ENCODE measurements at places on chromosomes 12 and 14.

DNA sequence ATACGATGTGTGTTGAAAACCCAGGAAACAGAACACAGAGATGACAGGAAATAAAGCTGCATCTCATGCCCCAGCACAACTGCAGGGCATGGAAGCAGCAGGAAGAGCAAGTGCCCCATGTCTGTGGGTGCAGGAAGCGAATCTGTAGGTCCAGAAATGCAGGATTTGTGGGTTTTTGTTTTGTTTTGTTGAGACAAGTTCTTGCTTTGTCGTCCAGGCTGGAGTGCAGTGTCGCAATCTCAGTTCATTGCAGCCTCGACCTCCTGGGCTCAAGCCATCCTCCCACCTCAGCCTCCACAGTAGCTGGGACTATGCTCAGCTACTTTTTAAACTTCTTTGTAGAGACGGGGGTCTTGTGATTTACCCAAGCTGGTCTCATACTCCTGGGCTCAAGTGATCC lies 6.2 kb upstream of the RPS6KL1 start:
- no peak for DNase-seq

- DNase-seq: no peak
Observed at GRCh38 chr12:108798551-108799221, 58.7 kb downstream of the SSH1 start.

DNA sequence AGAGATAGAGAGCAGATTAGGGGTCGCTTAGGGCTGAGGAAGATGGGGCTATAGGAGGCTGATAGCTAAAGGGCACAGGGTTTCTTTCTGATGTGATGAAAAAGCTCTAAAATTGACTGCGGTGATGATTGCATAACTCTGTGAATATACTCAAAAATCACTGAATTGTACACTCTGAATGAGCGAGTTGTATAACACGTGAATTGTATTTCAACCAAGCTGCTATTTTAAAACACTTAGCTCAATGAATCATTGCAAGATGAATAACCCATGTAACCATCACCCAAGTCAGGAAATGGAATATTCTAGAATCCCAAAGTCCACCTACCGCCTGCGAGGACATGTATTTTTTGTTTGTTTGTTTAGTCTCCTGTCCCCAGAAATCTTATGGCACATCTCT lies 60.1 kb upstream of the CCND2 start:
- DNase-seq: no peak

DNA sequence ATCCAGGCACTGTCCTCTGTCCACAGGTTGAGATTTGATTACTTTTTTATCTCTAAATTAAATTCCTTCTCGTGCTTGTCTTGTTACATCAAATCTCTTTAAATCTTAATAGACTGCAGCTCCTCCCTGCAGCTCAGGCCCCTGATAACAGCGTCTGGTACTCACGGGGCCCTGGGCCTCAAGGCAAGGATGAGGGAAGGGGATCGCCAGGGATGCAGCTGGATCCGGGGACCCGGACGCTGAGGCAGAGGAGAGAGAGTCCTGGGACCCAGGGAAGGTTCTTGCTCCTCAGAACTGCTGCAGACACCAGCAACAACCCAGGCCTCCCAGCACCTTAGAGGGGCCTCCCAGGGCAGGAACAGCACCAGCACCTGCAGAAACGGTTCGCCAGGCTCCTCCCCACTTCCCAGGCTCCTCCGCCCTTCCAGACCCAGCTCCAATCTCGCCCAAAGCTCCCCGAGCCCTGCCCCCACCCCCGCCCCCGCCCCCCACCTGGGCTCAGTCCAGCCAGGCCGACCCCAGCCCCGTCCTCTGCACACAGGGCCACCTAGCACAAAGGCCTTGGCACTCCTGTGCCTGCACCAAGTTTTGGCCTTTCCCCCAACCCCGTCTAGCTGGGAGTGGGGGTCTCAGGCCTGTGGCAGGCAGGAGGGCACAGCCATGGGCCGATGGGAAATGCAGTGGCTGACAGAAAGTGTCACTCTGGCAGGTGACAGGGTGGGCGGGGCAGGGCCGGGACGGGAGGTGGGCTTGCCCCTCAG lies 60.3 kb upstream of the GALNT9 start:
- DNase-seq: no peak

DNA sequence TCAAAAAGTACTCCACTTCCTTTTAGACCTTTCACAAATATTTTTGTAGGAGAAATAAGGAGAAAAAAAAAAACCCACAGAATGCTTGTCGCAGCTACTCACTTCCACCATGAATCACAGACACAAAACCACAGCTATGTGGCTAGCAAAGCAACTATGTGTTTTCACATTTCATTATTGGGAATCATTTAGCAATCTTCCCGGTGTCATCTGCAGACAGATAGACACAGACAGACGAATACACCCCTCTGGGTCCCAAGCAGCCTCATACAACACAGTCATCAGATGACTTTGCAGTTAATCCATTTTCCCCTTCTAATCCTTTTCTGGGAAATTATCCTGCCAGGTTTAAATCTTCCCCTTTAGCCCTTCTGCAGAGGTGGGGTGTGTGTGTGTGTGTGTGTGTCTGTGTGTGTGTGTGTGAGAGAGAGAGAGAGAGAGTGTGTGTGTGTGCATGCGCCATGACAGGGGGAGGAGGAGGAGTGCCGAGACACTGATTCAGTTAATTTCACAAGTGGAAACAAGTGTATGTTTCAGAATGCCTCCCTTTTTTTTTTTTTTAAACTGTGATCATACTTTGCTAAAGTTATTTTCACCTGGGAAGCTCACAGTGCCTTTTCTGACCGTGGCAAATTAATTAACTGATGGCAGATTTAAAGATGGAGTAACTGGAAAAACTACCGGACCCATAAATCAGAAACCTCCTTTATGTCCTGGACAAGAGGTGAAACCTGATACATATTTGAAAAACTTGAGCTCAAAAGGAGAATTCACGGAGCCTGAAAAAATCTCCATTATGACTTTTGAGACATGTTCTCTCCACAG lies 39.9 kb downstream of the LTBP2 start:
- no peak for DNase-seq

DNA sequence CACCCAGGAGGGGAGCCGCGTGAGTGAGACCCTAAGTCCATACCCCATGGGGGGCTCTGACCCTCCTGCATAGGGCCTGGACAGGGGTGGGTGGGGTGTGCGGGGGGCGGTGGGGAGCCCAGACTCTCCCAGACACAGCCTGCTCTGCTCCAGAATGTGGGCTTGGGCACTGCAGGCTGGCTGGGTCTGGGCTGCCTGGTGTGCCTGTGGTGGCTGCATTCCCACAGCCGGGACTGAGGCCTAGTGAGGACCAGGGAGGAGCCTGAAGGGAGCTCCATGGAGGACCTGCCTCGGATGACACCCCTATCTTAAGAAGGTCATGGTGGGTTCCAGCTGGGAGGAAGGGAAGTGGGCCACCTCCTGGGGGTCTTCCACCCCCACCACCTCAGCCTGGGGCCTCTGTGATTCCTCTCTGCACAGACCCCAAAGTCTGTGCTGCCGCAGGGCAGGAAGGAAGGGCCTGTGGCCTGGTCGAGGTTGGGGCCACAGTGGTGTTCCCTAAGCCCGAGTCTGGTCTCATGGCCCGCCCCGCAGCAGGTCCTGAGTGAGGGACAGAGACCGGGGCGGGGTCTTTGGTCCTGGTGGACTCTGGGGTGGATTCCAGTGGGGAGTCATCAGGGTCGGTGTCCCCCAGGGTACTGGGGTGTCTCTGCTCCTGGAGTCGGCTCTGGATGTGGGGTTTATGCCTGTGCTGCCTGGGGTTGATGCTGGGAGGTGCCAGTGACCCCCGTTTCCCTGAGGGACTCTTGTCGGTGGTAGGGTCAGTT lies 392.3 kb downstream of the TMEM121 start:
- no peak for DNase-seq

DNA sequence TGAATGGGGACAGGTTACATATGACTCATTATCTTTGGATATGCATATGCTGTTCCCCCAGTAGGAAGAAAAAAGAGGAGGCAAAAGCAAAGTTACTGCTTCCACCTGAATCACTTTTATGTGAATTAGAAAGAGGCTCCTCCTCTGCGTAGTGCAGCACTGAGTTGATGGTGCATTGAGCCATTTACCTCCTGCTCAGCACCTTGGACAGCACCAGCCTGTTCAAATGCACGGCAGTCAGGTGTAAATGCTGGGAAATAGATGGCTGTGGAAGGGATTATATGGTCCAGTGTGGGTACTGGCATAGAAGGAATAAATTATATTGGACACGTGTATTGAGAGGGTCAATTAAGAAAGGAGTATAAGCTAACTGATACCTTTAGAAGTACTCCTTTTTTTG lies 541.9 kb upstream of the SEL1L start:
- peak; percentile 74 for DNase-seq

DNA sequence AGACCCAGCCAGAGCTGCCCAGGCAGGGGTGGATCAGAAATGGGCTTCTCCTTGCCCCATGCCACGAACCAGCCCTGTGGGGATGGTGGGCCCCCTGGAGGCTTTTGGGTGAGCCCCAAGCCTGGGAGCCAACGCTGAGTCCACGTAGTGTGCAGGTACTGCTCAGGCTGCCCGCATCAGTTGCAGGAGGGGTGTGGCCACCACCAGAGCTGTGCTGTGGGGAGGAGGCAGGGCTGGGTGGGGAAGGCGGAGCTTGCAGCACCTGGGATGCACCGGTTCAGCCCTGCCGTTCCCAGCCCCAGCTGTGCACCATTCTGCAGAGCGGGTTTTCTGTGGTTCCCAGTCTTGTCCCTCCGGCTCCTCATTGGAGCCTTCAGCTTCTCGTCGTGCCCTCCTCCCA lies 36.3 kb downstream of the IL31 start:
- DNase-seq: no peak

DNA sequence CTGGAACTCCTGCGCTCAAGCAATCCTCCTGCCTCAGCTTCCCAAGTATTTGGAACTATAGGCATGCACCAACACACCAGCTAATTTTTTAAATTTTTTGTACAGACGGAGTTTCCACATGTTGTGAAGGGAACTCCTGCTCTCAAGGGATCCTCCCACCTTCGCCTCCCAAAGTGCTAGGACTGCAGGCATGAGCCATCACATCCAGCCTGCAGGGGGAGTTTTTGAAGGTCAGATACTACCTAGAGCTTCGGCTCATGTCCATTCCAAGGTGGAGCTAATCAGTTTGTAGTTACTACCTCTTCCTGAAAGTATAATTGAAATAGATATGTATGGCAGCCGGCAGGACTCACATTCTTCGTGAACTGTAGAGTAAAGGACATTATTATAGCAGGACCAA lies 3.7 kb upstream of the TAS2R19 start:
- DNase-seq: no peak

DNA sequence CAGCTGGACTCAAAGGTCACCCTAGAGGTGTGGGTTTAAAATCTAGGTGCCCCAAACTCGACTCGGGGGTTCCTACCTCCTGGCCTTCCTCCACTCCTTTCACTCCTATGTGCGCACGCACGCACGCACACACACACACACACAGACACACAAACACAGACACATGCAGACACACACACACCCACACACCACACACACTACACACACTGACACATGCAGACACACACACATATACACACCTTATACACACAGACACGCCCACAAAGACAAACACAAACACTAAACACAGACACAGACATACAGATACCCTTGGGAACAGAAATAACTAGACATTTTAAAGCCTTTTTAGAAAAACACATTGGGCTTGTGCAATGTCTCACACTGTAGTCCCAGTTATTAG lies 31.8 kb downstream of the GSC start:
- DNase-seq: no peak

DNA sequence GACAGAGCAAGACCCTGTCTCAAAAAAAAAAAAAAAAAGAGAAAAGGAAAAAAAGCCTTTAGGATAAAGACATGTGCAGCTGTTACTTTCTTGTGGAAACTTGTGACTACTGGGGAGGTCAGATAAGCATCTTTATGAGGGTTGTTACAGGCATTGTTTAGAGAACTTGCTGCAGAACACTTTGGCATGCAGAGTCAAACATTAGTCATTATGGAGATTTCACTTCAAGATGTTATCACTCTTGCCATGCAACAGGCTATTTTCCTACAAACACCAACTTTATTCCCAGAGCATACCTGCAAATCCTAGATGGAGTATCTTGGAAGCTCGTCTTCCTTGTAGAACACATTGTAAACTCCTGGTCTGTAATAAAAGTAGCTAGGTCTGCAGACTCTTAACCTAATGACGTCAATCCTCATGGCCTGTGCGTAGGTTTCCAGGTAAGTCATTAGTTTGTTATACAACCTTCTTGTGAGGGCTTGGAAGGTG lies 36.3 kb upstream of the WDR89 start:
- DNase-seq: no peak

DNA sequence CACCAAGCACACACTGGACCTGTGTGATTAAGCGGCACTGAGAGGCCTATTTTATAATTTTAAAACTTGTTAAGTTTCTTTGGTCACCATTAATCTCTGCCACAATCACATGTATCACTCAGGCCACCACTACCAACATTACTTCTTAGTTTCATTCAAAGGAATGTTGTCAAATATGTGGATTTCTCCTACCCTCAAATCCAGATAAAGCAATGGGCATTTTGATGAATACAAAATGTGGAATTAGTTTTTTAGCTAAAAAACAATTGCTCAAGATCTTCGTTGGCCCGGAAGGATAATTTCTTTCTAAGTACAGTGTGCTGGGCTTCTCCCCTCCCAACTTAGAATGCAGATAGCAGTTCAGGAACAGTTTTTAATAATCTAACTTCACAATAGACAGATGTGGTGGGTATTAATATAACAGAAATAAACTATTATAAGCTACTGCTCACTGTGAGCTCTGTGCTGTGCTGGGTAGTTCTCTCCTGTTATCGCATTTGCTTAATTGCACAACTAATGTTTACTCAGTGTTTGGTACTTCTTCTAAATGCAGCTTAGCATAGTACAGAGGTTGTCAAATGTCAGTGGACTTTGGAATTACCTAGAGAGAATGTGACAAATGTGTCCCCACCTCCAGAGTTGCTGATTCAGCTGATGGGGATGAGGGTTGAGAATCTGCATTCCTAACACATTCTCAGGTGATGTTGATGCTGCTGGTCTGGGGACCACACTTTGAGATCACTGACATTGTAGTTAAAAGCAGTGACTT lies 266.7 kb upstream of the AMIGO2 start:
- DNase-seq: no peak

DNA sequence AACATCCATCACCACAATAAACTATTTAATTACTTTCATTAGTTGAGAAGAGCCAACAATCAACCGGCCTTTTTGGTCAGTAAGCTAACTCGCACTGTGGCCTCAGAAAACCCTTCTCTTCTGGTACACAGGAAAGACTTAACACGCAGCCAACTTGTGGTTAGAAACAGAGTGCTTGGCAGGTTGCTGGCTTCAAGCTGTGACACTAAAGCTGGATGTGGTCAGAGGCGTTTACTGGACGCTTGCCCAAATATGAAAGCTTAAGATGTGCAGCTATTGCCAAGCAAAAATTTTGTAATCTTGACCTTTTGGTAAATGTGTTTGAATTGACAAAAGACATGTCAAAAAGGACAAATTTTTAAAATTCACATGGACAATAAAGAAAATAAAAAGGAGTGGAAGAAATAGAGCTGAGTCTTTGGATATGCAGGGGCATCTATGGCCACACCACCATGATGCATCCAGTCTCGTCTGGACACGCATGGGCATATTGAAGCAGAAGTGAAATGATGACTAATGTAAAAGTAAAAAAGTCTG lies 2.6 kb upstream of the KLRK1 start:
- no peak for DNase-seq

GRCh38 chr12:47739979-47740378 lies 14.7 kb upstream of the ENDOU start:
- DNase-seq: no peak

Measured in type B pancreatic cell (in vitro differentiated cells).